Activated T-cell treated with anti-CD3 and anti-CD28 coated beads for 48 hours (primary cell): ENCODE measurements at places on chromosomes 2 and 18.

DNA sequence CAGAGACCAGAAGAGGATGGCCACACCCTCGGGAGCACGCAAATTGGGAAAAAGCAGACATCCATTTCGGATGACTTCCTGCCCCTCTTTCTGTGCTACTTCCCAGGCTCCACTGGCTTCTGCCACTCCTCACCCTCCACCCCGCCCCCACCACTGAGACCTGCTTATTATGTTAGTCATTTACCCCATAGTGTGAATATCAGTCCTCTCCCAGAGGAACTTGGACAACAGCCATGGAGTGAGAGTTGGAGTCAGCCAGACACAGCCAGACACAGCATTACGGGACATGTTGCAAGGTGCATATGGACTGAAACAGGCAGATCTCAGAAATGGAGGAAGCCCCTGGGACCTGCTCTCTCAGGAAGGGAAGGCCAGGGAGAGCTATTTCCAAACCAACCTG is 51.8 kb downstream of the CTIF start:
- no peak for DNase-seq

- DNase-seq, result no peak
Measured at GRCh38 chr18:77148289-77148688, 15.7 kb upstream of the MBP start.

DNA sequence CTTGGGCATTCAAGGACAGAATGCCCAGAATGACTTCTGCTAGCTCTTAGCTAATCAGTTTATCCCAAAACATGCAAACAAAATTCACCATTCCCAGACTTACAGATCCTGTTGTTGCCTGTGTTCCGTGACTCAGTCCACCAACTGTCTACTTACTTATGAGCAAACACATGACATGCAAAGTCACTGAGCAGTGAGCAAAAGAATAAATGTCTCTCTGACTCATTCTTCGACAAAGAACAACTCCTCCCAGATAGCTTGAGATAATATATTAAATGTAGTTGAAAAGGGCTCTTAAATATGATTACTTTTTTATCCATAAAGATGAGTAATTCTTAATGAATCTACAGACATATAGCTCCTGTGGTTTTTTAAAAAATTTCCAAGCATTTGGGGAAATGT is 9.0 kb upstream of the CREG2 start:
- DNase-seq, result no peak

- DNase-seq, result no peak
Measured at GRCh38 chr18:58054041-58054781, 10.2 kb downstream of the NEDD4L start.

DNA sequence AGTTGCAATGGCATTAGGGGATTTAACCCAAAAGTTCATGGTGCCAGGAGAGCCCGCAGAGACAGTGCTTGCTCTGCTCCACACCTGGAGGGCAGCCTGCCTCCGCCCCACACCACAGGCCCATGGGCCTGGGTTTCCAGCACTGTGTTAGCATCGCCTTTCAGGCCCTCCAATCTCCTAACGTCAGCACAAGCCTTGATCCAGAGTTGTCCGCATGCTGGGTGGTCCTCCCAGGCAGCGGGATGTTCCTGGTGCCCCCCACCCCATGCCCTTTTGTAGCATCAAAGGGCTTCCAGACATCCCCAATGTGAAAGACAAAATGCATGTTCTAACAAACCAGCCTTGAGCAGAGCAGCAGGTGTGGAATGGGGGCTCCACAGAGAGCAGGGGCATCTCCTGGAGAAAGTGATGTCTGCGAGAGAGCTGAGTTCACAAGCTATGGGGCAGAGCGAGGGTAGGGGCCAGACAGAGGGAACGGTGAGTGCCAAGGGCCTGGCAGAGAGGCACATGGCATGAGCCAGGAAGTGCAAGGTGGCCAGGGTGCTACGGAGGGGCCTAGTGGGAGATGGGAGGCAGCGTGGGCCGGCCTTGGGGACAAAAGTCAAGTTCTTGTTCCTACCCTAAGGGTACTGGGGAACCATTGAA is 119.2 kb downstream of the CYP26B1 start:
- no peak for DNase-seq
